ENCODE measurements at places on chromosomes 5 and 9. TPM values are rescaled to one million over a fixed set of nuclear protein-coding genes. Genes with fewer than 3 reads are reported as not detected.

The HTR4 gene
- total RNA-seq: 0.35 TPM

The ZNF483 gene
- 14.8 TPM for total RNA-seq

The LRRC19 gene
- 12.1 TPM for total RNA-seq

The ZNF366 gene
- total RNA-seq: 4.4 TPM

The OR13C5 gene
- not detected for total RNA-seq

The HSPA5 gene
- total RNA-seq: 152 TPM

The FBLL1 gene
- total RNA-seq: 2.0 TPM

The SPTLC1 gene
- total RNA-seq: 75.7 TPM

The FBP2 gene
- 26.9 TPM for total RNA-seq

The GDA gene
- 0.88 TPM for total RNA-seq

The SLCO6A1 gene
- total RNA-seq: not detected

The IFNA13 gene
- total RNA-seq: not detected

The HNRNPA0 gene
- 34.3 TPM for total RNA-seq

The GPX3 gene
- total RNA-seq: 415 TPM

The OGN gene
- 46.5 TPM for total RNA-seq

The SLC23A1 gene
- total RNA-seq: 6.2 TPM

The CDKN2B gene
- 0.29 TPM for total RNA-seq

The C5orf58 gene
- not detected for total RNA-seq

The GLRA1 gene
- not detected for total RNA-seq

The DEPDC1B gene
- total RNA-seq: 21.2 TPM

The IFNA21 gene
- total RNA-seq: not detected

The TMEM252 gene
- total RNA-seq: 5.7 TPM

The TAF11L10 gene
- not detected for total RNA-seq

The CDH9 gene
- total RNA-seq: 10.2 TPM

The PDLIM4 gene
- total RNA-seq: 25.9 TPM

The PHYHD1 gene
- 41.6 TPM for total RNA-seq

The GABRB2 gene
- total RNA-seq: 1.4 TPM

The BHMT gene
- 359 TPM for total RNA-seq

The TNFSF15 gene
- 5.8 TPM for total RNA-seq

The LRRC70 gene
- 12.3 TPM for total RNA-seq

The PCDHGA7 gene
- total RNA-seq: 8.0 TPM

The PCDHB10 gene
- 6.2 TPM for total RNA-seq

The ITK gene
- 0.99 TPM for total RNA-seq

All from metanephros (tissue), 2 donors.